ENCODE measurements at places on chromosomes 13 and 19.

DNA sequence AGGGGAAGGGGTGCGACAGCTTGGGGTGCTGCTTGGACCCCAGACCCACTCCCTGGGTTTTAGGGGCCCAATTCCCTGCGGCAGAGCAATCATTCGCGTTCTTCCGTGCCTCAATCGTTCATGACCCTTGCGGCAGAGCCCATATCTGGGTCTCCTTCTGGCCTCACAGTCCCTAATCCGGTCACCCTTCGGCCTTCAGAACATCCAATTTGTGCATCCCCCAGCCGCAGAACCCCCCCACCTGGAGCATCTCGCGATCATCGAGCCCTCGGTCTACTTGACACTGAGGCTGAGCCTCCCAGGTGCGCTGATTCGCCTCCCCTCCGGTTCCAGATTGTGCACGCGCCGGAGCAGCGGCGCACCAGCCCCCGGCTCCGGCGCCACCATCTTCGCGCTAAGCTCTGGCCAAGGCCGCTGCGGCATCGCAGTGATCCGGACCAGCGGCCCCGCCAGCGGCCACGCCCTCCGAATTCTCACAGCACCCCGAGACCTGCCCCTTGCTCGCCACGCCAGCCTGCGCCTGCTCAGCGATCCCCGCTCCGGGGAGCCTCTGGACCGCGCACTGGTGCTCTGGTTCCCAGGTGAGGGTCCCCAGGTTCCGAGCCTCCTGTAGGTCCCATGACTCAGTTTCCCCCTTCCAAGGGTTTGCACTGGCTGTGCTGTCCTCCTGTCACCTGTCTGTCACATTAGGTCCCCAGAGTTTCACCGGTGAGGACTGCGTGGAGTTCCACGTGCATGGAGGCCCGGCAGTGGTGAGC is 501 bp downstream of the GTPBP3 start:
- no peak for DNase-seq

DNA sequence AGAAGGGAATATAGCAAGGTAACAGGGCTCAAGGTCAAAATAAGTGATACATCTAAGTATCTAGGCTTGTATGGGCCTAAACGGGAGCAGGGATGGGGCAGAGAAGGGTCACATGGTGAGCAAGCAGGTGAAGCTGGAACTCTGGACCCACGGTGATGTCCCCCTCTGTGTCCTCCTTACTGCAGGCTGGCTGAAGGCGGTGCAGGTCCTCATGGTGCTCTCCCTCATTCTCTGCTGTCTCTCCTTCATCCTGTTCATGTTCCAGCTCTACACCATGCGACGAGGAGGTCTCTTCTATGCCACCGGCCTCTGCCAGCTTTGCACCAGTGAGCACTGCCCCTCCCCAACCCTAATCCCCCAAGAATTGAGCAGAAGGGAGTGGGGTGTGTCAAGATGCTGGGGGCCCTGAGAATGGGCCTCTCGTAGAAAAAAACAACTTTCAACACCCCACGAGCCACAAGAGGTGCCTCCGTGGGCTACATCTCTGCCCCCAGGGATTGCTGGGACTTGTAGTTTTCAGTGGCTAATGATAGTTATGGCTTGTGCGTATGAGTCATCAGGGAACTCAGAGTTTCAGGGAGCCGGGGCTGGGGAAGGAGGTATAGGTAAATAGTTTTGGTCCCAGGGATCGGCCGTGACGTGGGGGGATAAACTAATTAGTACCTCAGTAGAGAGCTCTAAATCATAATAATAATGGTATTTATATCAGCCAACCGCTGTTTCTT is 4.0 kb downstream of the EMP3 start:
- DNase-seq, result no peak

DNA sequence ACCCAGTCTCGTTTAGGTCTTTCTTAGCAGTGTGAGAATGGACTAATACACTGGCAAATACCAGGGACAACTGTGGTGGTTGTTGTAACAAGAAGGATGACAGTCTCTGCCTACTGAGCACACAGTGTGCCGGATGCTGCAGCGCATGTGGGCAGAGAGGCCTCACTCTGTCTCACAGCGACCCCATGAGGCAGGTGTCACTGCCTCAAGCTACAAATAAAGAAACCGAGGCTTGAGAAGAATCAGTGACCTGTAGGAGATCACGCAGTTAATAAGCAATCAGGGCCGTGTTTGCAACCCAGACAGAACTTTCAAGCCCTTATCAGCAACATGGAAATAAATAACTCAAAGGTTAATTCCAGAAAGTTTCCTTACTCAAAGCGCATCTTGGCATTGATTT is 40.5 kb upstream of the GAS6 start:
- DNase-seq, result no peak

DNA sequence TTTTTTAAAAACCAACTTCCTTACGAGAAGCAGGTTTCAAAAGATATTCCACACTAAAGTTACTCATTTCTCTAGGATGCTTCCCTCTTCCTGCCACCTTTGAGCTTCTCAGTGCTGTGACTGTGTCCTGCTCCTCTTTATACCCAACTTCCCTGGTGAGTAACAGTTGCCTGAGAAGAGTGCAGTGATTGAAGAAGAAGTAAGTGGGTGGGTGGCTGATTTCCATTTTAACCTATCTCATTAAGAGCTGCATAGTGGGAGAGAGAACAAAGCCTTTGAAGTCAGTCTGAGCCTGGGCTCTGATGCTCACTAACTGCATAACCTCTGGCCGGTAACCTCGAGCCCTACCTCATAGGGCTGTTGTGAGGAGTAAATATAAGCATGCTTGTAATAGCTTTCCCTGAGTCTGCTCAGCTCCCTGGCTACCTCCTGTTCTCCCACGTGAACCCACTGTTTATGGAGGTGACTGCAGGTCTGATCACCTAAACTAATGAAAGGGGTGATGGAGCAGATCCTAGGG is 977.3 kb downstream of the UQCRFS1 start:
- DNase-seq, result no peak

- no peak for DNase-seq
Observed at GRCh38 chr13:85461621-85462020, 337.6 kb downstream of the SLITRK6 start.

- DNase-seq, result no peak
Observed at GRCh38 chr19:7888145-7888825, at the start of gene LRRC8E. TSS of gene LRRC8E (plus strand) at chr19:7888510. CDS start at chr19:7895604, 7,094 bp downstream.

- no peak for DNase-seq
Observed at GRCh38 chr13:76687467-76687866, 198.7 kb downstream of the KCTD12 start.

DNA sequence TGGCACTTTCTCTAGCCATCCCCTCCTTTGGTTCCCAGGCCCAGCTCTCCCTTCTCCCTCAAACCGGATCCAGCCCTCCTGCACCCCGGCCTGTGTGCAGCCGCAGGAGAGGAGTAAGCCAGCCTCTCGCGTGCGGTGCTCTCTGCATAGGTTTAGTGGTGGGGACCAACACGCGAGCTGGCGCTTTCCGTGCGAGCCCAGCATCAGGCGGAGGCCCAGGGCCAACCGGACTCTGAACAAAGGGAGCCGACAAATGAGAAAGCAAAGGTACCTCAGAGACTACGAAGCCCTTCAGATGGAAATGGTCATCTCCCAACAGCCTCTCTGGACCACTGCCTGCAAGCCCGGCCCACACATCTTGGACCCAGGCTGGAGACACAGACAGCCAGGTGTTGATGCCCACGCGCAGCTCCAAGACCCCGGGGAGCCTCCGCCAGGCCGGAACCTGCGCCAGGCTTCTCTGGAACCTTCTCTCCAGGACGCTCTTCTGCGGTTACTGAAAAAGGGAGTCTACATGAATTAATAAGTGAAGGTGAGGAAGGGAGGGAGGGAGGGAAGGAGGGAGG is 16.5 kb upstream of the LATS2 start:
- no peak for DNase-seq

GRCh38 chr13:79663435-79663834 is 182.5 kb downstream of the NDFIP2 start:
- DNase-seq, result no peak
